Esophagus squamous epithelium (tissue), 5 donors: ENCODE measurements at places on chromosomes 6 and 20. TPM values are rescaled to one million over a fixed set of nuclear protein-coding genes. Genes with fewer than 3 reads are reported as not detected.

Gene B3GALT4
- total RNA-seq: 9.4 TPM

- no peak overlapping the region for H3K4me3 ChIP-seq
- H3K27me3 ChIP-seq: no peaks in the 10 kb centered on the region
- DNase-seq: no peak
- no peak overlapping the region for H3K27ac ChIP-seq
- H3K4me1 ChIP-seq: peaks cover 9% of the 10 kb centered on the region
Measured at GRCh38 chr6:16966791-16967469, 134.9 kb upstream of the STMND1 start.

DNA sequence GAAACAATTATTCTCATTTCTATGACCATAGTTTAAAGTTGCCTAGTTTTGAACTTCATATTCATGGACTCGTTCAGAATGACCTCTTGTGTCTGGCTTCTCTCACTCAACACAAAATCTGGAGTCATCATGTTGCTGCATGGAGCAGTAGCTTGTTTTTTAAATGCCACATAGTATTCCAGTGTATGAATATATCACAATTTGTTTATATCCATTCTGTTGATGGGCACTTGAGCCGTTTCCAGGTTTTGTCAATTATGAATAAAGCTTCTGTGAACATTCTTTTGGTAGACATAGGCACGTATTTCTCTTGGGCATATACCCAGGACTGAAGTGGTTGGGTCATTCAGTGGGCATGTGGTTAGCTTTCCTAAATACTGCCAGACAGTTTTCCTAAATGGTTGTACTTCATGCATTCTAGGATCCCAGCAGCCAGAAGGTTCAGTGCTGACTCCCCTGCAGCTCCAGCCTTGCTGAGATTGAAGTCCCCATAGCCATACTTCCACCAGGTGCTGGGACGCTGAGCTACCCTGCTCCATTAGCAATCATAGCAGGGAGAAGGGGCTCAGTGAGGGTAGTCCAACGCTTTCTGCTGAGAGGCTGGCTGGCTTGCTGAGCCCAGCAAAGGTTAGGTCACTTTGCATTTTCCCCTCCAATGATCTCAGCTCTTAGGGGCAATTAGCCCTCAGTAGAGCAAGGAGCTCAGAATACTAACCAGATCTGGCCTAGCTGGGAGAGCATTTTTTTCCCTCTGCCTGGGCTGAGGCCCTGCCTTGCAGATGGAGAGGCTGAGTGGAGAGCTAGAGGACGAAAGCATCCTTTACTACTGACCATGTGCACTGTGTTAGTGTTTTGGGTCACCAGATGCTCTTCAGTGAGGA lies 35.7 kb upstream of the CTNNBL1 start:
- DNase-seq: no peak
- no peak overlapping the region for H3K27ac ChIP-seq
- no peaks in the 10 kb centered on the region for H3K36me3 ChIP-seq
- no peaks in the 10 kb centered on the region for H3K27me3 ChIP-seq
- no peak overlapping the region for H3K4me3 ChIP-seq

DNA sequence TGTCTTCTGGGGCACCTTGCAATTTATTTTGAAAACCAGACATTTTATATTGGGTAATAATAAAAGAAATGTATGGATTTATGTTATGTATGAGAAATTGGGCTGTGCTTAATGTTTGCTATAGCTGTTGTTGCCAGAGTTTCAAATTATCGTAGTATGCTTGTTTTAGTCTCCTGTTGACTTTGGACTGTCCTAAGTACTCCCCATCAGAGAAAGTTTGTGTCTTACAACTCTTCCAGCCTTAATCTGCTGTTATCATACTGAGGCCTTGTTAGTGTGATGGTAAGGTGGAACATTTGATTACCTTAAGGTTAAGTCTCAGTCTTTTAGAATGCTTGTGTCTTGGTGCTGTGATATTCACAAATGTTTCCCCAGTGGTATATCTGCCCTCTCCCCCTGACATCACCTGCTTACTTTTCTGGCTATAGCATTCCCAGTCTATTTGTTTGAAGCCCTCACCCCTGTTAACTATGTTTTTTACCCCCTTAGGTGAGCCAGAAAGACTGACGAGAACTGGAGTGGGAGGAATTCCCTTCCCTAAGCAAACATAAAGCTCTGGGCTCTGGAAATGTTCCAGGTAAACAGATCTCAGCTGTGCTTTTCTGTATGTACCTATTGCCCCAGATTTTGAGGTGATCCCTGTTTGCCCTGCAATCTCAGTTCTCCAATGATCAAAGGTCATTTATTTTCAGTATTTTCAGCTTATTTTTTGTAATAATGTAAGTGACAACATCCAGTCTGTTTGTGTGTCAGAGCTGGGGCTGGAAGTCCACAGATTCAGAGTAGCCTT lies 581.1 kb upstream of the CITED2 start:
- H3K27me3 ChIP-seq: no peaks in the 10 kb centered on the region
- H3K27ac ChIP-seq: no peak overlapping the region
- no peak for DNase-seq
- no peaks in the 10 kb centered on the region for H3K36me3 ChIP-seq
- H3K4me1 ChIP-seq: no peaks in the 10 kb centered on the region

Gene SPTLC3
- 6.9 TPM for total RNA-seq

DNA sequence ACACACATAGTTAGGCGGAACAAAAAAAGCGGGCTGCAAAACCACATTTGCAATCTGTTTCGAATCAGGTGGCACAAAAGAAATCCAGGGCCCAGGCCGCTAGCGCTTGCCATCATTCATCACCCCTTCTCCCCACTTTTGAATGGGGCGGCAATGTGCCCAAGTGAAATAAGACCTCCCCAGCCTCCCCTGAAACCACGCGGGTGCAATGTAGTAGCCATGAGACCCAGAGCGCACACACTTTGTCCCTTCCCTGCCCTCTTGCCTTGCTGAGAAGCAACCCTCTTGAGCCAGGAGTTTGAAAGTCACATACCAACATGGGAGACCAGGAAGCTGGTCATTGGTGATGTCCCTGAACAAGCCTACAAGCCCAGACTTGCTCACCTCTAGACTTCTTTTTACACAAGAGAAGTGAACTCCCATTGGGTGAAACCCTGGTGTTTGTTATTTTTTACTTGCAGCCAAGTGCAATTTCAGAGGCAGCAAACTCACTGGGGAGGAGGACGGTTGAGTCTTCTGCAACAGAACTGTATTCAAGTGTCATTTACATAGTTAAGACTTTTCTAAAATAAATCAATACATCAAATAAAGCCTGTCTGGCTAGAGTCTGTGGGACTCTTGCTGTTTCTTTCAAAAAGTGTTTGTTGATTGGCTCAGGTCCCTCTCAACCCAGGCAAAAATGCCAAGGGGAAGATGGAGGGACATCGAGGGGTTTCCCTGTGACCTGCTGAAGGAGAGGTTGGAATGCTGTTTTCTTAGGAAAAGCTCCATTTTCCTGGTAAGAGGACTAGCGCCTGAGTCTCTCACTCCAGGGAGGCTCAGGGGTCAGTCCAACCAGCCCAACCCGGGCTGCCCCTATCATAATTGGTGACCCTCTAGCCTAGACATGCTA lies 138.1 kb upstream of the PTPN1 start:
- no peak overlapping the region for H3K4me3 ChIP-seq
- H3K36me3 ChIP-seq: no peaks in the 10 kb centered on the region
- no peak overlapping the region for H3K27ac ChIP-seq
- H3K4me1 ChIP-seq: peaks cover 17% of the 10 kb centered on the region
- no peaks in the 10 kb centered on the region for H3K27me3 ChIP-seq

Gene BCAS1
- 9.3 TPM for total RNA-seq

GRCh38 chr20:32458061-32458836 lies 100.1 kb downstream of the ASXL1 start:
- H3K36me3 ChIP-seq: no peaks in the 10 kb centered on the region
- H3K4me1 ChIP-seq: peaks cover 10% of the 10 kb centered on the region
- no peaks in the 10 kb centered on the region for H3K27me3 ChIP-seq
- DNase-seq: no peak
- no peak overlapping the region for H3K4me3 ChIP-seq

- H3K36me3 ChIP-seq: no peaks in the 10 kb centered on the region
- no peaks in the 10 kb centered on the region for H3K4me1 ChIP-seq
- H3K4me3 ChIP-seq: no peak overlapping the region
- H3K27me3 ChIP-seq: no peaks in the 10 kb centered on the region
- H3K27ac ChIP-seq: peak overlapping the region; percentile 71
Measured at GRCh38 chr6:134034961-134035822, 17.2 kb downstream of the SLC2A12 start.
